ENCODE measurements at places on chromosomes 12 and 14.

DNA sequence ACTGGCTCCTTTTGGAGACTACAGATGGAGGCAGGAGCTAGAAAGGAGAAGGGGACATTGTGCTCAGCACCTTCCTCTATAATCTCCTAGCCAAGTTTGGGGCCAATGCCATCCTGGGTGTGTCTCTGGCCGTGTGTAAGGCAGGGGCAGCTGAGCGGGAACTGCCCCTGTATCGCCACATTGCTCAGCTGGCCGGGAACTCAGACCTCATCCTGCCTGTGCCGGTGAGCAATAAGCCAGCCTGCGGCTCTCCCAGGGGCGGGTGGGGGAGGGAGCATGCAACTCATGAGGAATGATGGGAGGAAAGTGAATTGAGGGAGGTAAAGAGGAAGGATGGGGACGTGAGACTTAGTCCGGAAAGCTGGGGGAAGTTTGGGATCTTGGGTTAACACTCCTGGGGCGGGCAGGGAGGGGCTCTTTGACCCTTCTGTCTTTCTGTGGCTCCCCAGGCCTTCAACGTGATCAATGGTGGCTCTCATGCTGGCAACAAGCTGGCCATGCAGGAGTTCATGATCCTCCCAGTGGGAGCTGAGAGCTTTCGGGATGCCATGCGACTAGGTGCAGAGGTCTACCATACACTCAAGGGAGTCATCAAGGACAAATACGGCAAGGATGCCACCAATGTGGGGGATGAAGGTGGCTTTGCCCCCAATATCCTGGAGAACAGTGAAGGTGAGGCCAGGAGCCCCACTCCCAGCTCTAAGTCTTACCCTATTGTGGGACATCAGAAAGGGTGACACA lies 3.3 kb downstream of the ENO2 start:
- no peak for DNase-seq

DNA sequence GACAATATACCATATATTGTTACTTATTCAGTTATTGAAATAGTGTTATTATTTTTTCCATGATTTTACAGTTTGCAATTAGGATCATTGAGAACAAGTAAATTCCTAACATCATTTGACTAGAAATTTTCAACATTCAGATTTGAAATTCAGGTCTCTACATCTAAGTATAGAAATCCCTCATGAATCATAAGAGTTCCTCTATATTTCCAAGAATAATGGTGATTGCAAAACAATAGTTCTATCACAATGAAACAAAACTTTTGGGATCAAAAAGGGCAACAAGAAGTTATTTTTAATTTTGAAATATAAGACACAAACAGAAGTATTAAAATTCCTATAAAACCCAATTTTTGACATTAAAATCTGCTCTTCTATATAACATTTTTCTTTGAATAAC lies 10.8 kb downstream of the CLEC1A start:
- DNase-seq: no peak

- no peak for DNase-seq
Measured at GRCh38 chr12:89831310-89832095, 122.9 kb upstream of the ATP2B1 start.

DNA sequence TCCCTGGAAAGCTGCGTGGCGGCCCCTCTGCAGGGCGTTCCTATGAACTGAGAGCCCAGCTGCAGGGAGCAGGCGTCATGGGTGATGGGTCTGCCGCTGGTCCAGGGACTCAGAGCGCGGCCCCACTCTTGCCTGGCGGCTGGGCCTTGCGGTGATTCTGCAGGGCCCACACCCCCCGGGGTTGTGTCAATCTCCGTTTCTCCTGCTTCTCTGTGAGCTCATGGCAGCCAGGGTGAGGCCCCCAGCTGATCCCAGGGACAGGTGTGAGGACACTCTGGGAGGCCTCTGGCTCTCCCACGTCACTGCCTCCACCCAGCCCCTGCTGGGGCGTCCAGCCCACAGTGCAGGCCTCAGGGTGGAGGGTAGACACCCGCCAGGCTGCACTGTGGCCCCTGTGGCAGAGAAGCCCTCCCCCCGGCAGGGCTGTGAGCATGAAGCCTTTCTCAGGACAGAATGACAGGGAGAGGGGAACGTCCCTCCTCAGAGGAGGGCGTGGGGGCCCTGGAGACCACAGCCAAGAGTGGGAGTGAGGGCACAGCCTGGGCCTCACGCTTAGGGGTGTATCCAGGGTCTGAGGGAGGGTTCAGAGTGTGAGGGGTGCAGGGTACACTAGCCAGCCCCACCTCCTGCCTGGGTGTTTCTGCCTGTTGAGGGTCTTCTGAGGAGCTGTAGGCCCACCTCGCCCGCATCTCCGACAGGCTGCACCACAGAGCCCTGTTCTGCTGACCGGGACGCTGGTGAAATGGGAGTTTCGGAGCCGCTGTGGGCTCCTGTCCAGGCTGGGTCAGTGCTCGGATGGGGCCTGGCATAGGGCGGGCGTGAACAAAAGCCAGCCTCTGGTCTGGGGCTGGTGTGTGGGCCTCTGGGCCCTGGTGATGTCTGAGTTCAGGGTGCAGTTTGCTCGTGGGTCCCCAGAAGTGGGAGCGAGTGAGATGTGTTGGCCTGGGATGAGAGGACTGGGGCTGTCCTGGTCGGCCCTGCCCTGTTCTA lies 26.7 kb upstream of the CRIP2 start:
- DNase-seq: no peak

GRCh38 chr12:96570579-96570978 lies 81.2 kb downstream of the CFAP54 start:
- no peak for DNase-seq

DNA sequence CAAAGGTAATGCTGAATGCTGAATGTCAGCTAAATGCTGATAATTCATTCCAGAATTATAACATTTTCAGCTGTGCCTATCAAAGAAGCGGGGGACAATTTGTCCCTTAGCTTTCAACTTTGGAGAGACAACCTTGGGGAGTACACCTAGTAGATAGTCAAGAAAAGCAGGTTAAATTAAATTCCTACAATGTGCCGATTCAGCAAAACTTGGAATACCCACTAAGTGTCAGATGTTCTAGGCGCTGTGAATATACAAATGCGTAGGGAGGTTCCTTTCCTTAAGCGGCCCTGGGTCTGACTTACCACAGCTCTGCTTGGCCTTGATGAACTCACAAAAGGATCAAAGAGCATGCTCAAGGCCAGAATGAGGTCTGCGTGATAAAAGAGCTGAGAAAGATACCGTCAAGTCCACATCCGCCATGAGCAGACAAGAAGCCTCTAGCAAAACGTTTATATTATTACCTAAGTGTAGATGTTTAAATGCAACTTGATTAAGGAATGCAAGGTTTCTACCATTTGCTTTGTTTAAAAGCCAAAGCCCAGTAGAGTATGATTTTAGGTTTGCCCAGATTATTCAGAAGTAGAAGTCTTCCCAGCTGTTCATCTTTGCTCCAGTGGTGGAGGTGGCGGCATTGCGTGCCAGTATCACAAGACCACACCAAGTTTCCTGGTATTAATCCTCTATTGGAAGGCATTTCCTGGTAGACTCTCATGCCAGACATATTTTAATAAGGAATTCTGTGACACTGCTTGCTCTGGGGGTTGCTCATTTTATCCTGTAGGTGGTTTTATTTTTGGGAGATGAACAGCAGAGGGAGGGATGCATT lies 368.6 kb downstream of the DPF3 start:
- DNase-seq: no peak

DNA sequence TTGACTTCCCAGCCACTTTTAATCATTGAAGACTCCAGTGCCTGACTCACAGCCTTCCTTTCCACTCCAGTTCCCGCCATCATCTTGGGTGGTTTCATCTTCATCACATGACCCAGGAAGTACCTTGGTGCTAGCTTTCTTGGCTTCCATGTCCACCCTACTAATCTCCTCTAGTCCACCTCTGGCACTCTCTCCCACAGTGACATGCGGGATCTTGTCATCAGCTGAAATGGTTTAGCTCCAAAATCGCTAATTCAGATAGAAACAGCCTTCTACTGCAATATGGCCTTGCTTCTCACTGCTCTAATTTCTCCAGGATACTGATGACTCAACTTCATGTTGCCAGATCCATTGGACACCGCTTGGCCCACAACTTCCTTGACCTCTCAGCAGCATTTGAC lies 24.5 kb downstream of the WDR20 start:
- no peak for DNase-seq

- DNase-seq: no peak
Measured at GRCh38 chr12:120249266-120249874, 16.2 kb downstream of the PXN start.

GRCh38 chr12:42583016-42583415 lies 6.5 kb downstream of the PRICKLE1 start:
- DNase-seq: no peak
